WTC11 (cell line): ENCODE measurements at places on chromosomes 7 and 10.

DNA sequence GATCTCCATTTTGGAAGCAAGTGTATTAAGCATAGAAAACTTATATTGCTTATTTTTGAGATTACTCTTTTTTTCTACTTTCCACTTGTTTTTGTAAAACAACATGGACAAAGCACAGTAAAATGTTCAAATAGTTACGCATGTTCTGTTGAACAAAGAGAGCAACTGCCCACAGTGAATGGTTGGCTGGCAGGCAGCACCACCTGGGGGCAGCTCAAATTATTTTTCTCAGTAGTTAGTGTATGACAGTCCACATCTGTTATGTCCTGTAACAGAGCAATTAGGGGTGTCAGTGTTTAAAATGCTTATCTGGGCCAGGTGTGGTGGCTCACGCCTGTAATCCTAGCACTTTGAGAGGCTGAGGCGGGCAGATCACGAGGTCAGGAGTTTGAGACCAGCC lies 46.1 kb upstream of the CACUL1 start:
- no peak for DNase-seq

GRCh38 chr7:17139081-17139480 lies 159.4 kb upstream of the AHR start:
- no peak for DNase-seq

DNA sequence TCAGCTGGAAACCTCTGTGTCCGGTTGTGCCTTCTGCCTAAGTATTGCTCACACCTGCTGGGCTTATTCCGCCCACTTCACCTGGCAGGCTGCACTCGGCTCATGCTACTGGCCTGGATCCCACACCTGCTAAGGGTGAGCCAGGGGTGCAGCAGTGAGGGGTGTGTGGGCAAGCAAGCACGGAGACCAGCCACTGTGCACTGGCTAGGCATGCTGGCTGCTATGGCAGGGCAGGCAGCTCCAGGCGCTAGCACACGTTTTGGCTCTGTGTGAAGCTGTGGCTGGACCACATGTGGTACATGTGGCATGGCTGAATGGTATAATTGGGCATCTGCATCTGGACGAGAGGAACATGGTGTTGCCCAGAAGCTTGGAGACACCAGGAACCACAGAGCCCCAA lies 940.7 kb downstream of the NRG3 start:
- DNase-seq = no peak

- no peak for DNase-seq
These were observed 701.4 kb downstream of the SUGCT start for GRCh38 chr7:40836218-40836617.

DNA sequence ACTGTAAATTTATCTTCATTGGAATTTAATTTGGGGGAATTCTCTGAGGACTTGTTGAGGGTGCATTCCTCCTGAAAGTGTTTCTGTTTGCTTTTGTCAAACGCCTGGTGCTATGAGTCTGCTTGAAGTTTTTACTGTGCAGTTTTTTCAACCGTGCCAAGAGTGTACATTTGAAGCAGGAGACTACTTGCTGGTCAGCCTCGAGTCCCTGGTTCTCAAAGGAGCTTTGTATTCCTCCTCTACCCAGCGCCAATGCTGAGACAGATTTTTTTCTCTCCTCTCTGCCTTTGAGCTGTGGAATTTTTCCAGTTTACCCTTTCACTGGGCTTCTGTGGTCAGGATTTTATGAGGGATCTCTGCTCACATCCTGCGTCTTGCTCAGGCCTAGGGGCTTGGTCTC lies 62.1 kb downstream of the NPY start:
- no peak for DNase-seq
